ENCODE measurements at places on chromosomes 2 and 18. TPM values are rescaled to one million over a fixed set of nuclear protein-coding genes. Genes with fewer than 3 reads are reported as not detected.

Gene VIL1
- total RNA-seq: not detected

Gene GNLY
- total RNA-seq: 2.3 TPM

Gene FSIP2
- total RNA-seq: 0.40 TPM

Gene BBS5
- 8.2 TPM for total RNA-seq

Gene EN1
- total RNA-seq: 0.13 TPM

Gene SPEG
- 199 TPM for total RNA-seq

Gene NGEF
- 0.24 TPM for total RNA-seq

Gene ARMC9
- 3.9 TPM for total RNA-seq

Gene NIF3L1
- 19.1 TPM for total RNA-seq

Gene CD8A
- total RNA-seq: 0.62 TPM

Gene CXCR1
- total RNA-seq: 1.9 TPM

DNA sequence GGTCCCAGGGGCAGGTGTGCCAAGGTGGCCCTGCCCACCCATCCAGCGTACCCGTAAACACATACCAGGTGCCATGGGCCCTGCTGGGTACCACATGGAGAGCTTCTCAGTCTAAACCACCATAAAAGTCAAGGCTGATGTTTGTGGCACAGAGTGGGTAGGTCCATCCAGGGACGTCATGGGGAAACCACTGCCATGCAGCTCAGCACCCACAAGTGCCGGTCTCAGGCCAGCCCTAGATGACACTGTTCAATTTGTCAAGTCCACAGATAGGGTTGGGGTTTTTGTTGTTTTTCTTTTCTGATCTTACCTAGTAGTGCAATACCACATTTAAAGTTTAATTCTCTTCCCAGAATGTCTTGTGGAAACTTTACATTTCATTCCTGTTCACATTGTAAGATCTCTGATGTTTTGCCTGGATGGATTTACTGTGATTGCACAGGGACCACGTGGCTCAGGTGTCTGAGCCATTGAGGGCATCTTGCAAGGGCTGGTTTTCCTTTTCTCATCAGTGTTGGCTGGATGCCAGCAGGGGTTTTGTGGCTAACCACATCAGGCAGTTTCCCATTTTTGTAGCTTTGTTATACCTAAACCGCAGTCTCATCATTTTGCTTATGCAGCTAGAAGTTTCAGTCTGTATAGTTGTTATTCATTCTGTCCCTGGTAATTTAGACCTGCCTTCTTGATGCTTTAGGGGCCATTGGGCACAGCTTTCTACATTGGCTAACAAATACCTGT is 64.7 kb downstream of the STK25 start:
- peak; percentile 83 for DNase-seq

- DNase-seq: no peak
Measured at GRCh38 chr18:7236072-7236471, 5.2 kb downstream of the LRRC30 start.

- DNase-seq: no peak
Measured at GRCh38 chr2:78418021-78418420, 607.5 kb upstream of the REG3G start.

- no peak for DNase-seq
Measured at GRCh38 chr2:28523902-28524301, 28.0 kb downstream of the PLB1 start.

DNA sequence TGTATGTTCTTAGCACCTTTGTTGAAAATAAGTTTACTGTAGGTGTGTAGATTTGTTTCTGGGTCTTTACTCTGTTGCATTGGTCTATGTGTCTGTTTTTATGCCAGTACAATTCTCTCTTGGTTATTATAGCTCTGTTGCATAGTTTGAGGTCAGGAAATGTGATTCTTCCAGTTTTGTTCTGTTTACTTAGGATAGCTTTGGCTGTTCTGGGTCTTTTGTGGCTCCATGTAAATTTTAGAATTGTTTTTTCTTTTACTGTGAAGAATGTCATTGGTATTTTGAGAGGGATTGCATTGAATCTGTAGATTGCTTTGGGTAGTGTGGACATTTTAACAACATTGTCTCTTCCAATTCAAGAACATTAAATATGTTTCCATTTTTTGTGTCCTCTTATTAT is 69.1 kb downstream of the ANKRD62 start:
- no peak for DNase-seq

GRCh38 chr2:232779465-232779864 is 3.1 kb upstream of the KCNJ13 start:
- no peak for DNase-seq

DNA sequence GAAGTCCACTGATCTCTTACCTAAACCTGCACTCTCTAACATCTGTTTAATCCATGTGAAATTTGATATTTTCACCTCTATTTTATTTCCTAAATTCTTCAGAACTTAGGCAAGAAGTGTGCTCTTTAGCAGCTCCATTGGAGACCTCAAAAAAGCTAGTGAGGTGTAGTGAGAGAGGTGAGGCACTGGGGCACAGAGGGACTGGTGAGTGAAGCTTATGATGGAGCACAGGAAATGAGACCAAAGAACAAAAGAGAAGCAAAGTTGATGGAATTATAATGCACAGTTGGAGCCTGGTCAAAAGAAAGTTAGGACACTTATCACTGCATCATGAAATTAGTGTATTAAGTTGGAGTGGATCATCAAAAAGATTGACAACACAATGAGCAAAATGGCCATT is 1050.7 kb upstream of the NRXN1 start:
- no peak for DNase-seq

GRCh38 chr18:6269660-6270332 is 144.9 kb downstream of the L3MBTL4 start:
- DNase-seq: no peak

GRCh38 chr2:164671664-164672396 is 50.5 kb upstream of the GRB14 start:
- DNase-seq: no peak

- no peak for DNase-seq
Measured at GRCh38 chr18:51171223-51171622, 26.3 kb downstream of the MEX3C start.

GRCh38 chr2:16079637-16080036 is 139.3 kb downstream of the MYCN start:
- DNase-seq: no peak

GRCh38 chr2:11945139-11946126 is 199.0 kb downstream of the LPIN1 start:
- no peak for DNase-seq

- peak; percentile 66 for DNase-seq
Measured at GRCh38 chr2:240933048-240933965, 27.2 kb downstream of the CROCC2 start.

- no peak for DNase-seq
Measured at GRCh38 chr18:37393221-37393827, 172.3 kb downstream of the CELF4 start.

DNA sequence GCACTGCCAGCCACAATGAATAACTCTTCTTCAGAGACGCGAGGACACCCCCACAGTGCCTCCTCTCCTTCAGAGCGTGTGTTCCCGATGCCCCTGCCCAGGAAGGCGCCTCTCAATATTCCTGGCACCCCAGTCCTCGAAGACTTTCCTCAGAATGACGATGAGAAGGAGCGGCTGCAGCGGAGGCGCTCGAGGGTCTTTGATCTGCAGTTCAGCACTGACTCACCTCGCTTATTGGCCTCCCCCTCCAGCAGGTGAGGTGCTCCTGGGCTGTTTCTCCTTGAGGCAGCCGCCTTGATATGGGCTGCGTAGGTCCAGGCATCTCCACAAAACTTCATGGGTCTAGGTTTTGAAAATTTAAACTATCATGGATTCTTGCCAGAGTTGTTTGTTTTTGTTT is 6.1 kb downstream of the NCAPH start:
- no peak for DNase-seq

- no peak for DNase-seq
Measured at GRCh38 chr2:218072478-218073024, 3.5 kb downstream of the RUFY4 start.

GRCh38 chr18:56386856-56387255 is 251.5 kb downstream of the TXNL1 start:
- DNase-seq: no peak

- no peak for DNase-seq
Measured at GRCh38 chr2:218662827-218663226, 3.3 kb downstream of the BCS1L start.

- no peak for DNase-seq
Measured at GRCh38 chr2:239236808-239237205, 164.0 kb downstream of the HDAC4 start.

- DNase-seq: peak; percentile 71
Measured at GRCh38 chr2:113212245-113213060, 38.7 kb downstream of the PSD4 start.

- DNase-seq: no peak
Measured at GRCh38 chr2:97355887-97356286, 233.8 kb downstream of the ANKRD36B start.

GRCh38 chr2:233363744-233364235 is 9.5 kb downstream of the DGKD start:
- DNase-seq: no peak

- DNase-seq: no peak
Measured at GRCh38 chr18:75249175-75249518, 38.5 kb downstream of the TSHZ1 start.

DNA sequence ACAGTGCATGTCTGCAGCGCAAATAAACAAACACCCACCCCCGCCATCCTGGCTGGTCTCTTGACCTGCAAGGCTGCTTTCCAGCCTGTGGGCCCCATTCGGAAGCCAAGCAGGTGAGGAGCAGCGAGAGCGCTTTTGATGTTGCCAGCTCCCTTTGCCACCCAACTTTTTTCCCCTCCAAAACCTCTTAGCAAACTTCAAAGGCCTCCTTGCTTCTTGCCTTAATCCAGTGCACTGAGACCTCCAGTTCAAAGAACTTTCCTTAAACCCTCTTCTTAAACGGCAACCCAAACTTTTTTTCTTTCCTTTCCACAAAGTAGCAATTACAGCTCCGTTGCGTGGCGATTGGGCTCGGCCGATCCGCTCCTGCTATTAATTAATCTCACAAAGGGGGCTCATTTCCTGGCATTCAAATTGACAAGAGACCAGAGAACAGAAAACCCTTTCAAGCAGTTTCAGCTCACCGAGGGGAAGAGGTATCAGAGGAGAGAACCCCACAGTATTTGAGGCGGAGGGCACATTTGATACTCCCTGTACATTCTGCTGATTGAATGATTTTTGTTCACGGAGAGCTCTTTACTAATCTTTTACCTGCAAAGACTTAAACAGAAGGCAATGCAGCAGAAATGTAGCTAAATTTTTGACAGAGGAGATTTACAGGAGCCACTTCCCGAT is 531.4 kb downstream of the TMEM182 start:
- no peak for DNase-seq

DNA sequence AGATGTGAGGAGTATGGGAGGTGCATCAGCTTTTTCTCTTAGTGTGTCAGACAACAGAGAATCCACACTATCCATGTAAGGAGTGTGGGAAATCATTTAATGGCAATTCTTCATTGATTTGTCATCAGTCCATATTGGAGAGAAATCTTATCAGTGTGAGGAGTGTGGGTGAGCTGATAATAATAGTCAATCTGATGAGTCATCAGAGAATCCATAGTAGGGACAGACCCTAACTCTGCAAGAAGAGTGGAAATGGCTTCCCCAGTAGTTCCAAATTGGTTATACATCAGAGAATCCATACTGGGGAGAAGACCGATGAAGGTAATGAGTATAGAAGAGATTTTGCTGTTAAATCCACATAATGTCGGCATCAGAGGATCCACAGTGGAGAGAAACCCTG is 150.5 kb upstream of the THUMPD2 start:
- no peak for DNase-seq

- no peak for DNase-seq
Measured at GRCh38 chr18:10140461-10141282, 226.9 kb downstream of the VAPA start.

DNA sequence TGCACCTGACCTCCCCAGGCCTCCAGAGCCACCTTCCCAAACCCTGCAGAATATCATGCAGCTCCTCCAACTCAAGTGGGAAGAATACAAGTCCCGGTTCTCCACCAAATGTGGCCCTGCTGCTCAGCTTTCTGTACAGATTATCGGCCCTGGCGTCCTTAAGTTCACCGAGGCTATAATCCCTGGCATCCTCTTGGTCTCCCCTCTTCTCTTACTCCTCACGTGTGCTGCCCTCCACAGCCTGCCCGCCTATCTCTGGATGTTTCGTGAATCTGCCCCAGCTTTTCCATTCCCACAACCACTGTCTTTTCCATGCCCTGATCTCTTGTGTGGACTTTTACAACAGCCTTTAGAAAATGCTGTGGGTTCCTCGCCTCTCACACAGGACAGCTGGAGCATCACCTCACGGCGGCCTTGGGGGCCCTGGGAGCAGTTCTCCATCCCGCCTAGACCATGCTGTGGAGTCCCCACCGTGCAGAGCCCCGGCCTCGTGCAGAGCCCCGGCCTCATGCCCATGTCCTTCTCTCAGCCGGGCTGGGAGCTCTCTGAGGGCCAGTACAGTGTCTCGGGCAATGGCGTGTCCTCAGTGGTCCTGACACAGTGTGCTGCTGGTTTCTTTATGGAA is 170.3 kb upstream of the PXDN start:
- DNase-seq: no peak

GRCh38 chr2:10027660-10028330 is 15.6 kb upstream of the KLF11 start:
- no peak for DNase-seq

DNA sequence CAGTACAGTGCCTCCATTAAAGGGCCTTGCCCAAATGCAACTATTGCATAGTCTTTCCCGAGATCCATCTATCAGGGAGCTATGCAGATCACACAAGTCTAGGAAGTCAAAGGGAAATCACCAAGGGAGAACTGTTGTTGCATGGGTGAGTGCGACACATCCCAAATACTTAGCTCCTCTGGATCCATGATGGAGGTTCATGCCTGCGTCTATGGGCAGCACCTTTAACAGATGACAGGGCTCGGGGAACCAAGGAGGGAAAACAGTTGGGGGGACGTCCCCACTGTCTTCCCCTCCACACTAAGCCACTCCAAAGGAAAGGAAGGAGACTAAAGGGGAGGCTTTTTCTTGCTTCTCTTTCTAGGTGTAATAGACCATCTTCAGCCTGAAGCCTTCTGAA is 552.8 kb upstream of the PKDCC start:
- DNase-seq: no peak

- DNase-seq: no peak
Measured at GRCh38 chr2:118265873-118266455, 177.7 kb downstream of the INSIG2 start.

- no peak for DNase-seq
Measured at GRCh38 chr2:68317971-68318913, 1.5 kb downstream of the CNRIP1 start.

DNA sequence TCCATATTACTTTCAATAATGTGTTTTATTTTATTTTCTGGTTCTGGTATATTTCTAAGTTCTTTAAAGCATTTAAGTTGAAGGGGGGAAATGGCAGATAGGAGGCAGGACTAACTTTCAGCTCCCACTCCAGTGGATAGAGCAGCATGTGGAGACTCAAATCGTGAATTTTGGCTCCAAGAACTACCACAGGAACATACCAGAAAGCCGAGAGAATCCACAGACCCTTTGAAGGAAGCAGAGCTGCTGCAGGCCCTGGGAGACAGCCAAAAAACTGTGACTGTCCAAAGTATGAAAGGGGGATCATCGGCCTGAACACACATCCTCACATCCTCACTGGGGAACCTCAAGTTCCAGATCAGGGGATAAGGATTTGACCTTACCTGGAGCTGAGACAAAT is 207.6 kb upstream of the VWC2L start:
- DNase-seq: no peak

Measured in cardiac septum (tissue), 1 donor.